DND-41 (cell line): ENCODE measurements at places on chromosomes 7 and 10.
A peak's percentile ranks its signal among the peaks of the same experiment; 100 is the strongest.

- DNase-seq = no peak
- no peak within 1 kb of the TSS; the same call in 1 of the 2 replicates for H3K27ac ChIP-seq
- H3K27me3 ChIP-seq = no peaks in the 10 kb centered on the region
- no peaks in the 10 kb centered on the region for H3K36me3 ChIP-seq
Observed at GRCh38 chr10:133379152-133379800, at the start of gene PAOX. PAOX (plus strand) TSS chr10:133379262; CDS start chr10:133379317, 55 bp downstream.

DNA sequence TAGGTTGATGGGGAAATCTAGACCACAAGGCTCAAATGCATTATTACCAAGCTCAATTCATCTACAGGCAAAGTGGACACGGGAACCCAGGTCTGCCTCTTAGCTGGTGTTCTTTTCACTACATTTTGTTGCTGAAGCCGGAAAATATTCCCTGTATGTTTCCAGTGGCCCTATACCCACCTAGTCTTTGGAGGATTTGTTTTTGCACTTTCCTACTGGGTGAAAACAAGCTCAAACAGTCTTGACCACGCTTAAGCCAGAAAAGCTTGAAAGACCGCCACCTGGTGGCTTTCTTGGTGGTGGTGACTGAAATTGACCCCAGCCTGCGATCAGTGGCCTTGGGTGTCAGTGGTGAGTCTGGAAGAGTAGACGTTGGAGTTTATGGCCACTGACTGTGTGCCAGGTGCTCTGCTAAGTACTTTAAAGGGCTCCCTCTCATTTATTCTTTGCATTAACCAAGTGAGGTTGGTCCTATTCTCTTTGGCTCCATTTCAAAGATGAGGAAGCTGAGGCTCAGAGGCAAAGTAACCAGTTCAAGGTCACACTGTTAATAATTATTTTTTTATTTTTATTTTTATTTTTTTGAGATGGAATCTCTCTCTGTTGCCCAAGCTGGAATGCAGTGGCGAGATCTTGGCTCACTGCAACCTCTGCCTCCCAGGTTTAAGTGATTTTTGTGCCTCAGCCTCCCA lies 11.1 kb upstream of the CRTAC1 start:
- H3K27ac ChIP-seq = no peak overlapping the region
- no peak overlapping the region for H3K4me3 ChIP-seq
- no peaks in the 10 kb centered on the region for H3K4me1 ChIP-seq
- no peaks in the 10 kb centered on the region for H3K36me3 ChIP-seq

GRCh38 chr10:12617191-12618175 lies 268.1 kb downstream of the CAMK1D start:
- no peaks in the 10 kb centered on the region for H3K4me1 ChIP-seq
- no peak overlapping the region for H3K27ac ChIP-seq
- no peaks in the 10 kb centered on the region for H3K27me3 ChIP-seq
- no peaks in the 10 kb centered on the region for H3K36me3 ChIP-seq

DNA sequence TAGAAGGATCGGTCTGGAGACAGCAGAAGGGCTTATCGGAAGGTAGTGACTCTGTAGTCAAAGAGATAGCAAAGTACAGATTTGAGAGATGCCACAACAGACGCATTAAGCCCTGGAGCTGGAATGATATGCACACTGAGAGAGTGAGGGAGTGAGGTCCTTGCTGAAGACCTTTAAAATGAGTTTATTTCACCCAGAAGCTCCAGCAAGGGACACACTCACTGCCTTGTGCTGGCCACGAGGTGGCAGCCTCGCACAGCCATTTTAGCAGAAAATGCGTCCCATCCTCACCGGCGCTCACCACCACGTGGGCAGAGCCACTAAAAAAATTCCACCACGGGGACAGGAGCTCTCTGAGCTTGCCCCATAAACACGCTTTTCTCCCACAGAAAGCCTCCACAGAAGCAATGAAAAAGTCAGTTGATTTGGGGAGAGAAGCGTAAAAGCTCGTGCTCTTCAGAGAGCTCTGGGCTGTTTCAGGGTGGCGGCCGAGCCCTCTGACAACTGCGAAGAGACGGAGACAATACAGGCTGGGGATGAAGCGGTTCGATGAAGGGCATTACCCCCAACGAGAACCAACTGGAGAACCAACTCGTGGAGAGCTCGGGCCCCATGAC lies 163.0 kb upstream of the KLF14 start:
- peaks cover 40% of the 10 kb centered on the region for H3K4me1 ChIP-seq
- peak; percentile 71 for DNase-seq
- no peak overlapping the region for H3K4me3 ChIP-seq
- H3K27ac ChIP-seq = peak overlapping the region; percentile 44

DNA sequence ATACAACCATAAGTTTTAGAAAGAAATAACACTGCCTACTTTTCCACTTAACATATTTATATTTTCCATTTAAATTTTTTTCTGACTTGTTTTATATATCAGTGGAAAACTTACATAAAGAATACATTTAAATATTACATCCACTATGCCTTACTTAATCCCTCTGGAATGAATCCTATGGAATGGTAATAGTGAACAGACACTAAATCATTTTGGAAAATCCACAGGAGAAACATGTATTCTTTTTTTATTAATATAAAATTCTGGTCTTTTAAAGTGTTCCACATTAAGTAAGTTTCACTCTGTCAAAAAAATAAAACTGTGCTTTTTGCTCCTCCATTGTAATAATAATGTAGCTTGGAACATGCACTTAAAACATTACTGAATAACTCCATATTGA lies 236.8 kb upstream of the LRRN3 start:
- H3K27ac ChIP-seq = no peak overlapping the region
- no peaks in the 10 kb centered on the region for H3K27me3 ChIP-seq
- no peaks in the 10 kb centered on the region for H3K4me1 ChIP-seq
- no peak for DNase-seq
- H3K4me3 ChIP-seq = no peak overlapping the region
- no peaks in the 10 kb centered on the region for H3K36me3 ChIP-seq

DNA sequence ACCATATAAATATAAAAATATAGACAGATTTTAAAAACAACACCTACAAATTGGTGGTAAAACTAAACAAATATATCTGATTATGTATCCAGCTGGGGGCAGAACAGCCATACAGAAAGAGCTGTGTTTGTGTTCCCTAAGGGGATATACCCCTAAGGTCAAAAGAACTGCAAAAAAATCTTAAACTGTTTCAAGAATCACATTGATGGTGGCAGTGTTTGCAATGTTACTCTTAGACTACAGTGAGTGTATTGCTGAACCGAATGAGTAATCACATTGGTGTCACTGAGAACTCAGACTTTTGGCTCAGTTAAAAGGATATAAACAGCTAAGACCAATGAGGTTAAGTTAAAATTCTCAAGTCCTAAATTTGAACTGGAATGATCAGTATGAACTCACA lies 27.1 kb upstream of the PTPRN2 start:
- DNase-seq = no peak
- H3K27me3 ChIP-seq = no peaks in the 10 kb centered on the region
- no peak overlapping the region for H3K27ac ChIP-seq
- peaks cover 55% of the 10 kb centered on the region for H3K36me3 ChIP-seq
- H3K4me1 ChIP-seq = no peaks in the 10 kb centered on the region

- H3K27me3 ChIP-seq = no peaks in the 10 kb centered on the region
- H3K4me3 ChIP-seq = no peak overlapping the region
- no peaks in the 10 kb centered on the region for H3K36me3 ChIP-seq
- no peak overlapping the region for H3K27ac ChIP-seq
- peaks cover 6% of the 10 kb centered on the region; the same call in 1 of the 2 replicates for H3K4me1 ChIP-seq
Observed at GRCh38 chr10:36168777-36169176, 526.7 kb upstream of the FZD8 start.

GRCh38 chr7:2156756-2157472 lies 75.8 kb downstream of the MAD1L1 start:
- no peak overlapping the region for H3K4me3 ChIP-seq
- peaks cover 26% of the 10 kb centered on the region for H3K36me3 ChIP-seq
- H3K27me3 ChIP-seq = no peaks in the 10 kb centered on the region
- no peaks in the 10 kb centered on the region for H3K4me1 ChIP-seq
- H3K27ac ChIP-seq = no peak overlapping the region
- no peak for DNase-seq

- DNase-seq = peak; percentile 4
- H3K27ac ChIP-seq = no peak overlapping the region
- no peaks in the 10 kb centered on the region for H3K36me3 ChIP-seq
- no peaks in the 10 kb centered on the region for H3K4me1 ChIP-seq
- peaks cover 3% of the 10 kb centered on the region for H3K27me3 ChIP-seq
Observed at GRCh38 chr10:90352288-90352687, 505.6 kb downstream of the HTR7 start.

DNA sequence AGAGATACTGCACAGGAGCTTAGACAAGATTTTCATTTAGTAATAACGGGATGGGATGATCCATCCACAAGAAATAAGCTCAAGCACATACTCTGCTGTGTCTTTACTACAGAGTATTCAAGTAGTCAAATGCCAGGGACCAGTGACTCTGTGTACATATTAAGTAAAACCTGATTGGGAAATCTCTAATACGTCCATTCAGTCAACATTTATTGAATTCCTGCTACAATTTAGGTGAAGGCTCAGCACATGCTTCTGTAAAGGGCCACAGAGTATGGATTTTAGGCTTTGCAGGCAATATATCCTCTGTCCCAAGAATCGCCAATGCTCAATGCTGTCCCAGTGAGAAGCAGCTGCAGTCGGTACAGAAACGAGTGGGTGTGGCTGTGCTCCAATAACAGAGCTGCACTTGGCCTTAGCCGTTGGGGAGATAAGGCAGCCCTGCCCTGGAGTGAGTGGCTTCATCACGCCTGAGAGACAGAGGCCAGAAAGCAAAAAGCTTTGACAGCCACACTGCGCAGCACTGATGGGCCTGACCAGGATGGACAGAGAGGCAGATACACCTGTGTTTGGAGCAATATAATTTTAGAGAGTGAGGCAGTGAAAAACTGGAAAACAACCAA lies 186.8 kb downstream of the PARD3 start:
- no peak overlapping the region for H3K27ac ChIP-seq
- no peaks in the 10 kb centered on the region for H3K4me1 ChIP-seq
- no peak for DNase-seq
- H3K4me3 ChIP-seq = no peak overlapping the region
- H3K36me3 ChIP-seq = no peaks in the 10 kb centered on the region

GRCh38 chr7:43211286-43211685 lies 98.8 kb downstream of the HECW1 start:
- no peak for DNase-seq
- no peaks in the 10 kb centered on the region for H3K36me3 ChIP-seq
- H3K27me3 ChIP-seq = peaks cover 25% of the 10 kb centered on the region
- H3K4me3 ChIP-seq = no peak overlapping the region
- no peak overlapping the region for H3K27ac ChIP-seq

DNA sequence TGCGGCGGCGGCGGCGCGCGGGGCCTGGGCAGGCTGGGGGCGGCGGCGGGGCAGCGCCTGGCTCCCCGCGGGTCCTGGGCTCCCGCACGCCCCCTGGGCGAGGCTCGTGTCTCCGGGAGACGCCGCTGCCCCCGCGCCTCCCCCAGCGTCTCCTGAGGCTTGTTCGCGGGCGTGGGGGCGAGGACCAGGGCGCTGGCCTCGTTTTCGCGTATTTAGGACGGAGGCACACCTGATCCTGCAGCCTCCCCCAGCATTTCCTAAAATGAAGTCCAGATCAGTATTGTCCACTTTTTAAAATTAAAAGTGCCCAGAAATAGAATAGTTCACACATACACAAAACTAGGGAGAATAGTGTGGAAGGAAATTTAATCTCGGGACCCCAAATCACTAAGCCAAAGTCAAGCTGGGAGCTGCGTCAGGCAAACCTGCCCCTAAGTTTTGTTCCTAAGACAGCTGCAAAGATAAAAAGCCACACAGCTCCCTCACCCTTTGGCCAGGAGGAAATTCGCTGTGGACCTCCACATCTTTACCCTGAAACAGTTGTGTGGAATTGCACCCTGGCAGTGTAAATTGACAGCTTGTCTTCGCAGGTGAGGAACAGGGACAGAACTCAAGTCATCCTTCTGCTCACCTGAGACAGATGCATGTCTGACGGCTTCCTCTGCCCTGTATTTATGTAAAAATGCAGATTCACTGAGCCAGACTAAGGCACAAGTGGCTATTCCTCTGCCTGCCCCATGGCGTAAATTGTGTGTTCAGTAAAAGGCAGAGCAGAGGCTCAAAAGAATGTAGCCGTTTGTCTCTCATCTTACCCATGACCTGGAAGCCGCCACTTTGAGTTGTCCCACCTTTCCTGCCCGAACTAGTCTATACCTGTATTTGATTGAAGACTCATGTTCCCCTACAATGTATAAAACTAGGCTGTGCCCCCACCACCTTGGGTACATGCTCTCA lies 740 bp downstream of the GALNT11 start:
- peaks cover 2% of the 10 kb centered on the region for H3K27me3 ChIP-seq
- DNase-seq = no peak
- no peaks in the 10 kb centered on the region for H3K36me3 ChIP-seq
- no peak overlapping the region for H3K27ac ChIP-seq
- no peak overlapping the region for H3K4me3 ChIP-seq
- no peaks in the 10 kb centered on the region for H3K4me1 ChIP-seq
